Mesenchymal stem cell (in vitro differentiated cells and primary cell): ENCODE measurements at places on chromosomes 2 and 18.
A peak's percentile ranks its signal among the peaks of the same experiment; 100 is the strongest.

DNA sequence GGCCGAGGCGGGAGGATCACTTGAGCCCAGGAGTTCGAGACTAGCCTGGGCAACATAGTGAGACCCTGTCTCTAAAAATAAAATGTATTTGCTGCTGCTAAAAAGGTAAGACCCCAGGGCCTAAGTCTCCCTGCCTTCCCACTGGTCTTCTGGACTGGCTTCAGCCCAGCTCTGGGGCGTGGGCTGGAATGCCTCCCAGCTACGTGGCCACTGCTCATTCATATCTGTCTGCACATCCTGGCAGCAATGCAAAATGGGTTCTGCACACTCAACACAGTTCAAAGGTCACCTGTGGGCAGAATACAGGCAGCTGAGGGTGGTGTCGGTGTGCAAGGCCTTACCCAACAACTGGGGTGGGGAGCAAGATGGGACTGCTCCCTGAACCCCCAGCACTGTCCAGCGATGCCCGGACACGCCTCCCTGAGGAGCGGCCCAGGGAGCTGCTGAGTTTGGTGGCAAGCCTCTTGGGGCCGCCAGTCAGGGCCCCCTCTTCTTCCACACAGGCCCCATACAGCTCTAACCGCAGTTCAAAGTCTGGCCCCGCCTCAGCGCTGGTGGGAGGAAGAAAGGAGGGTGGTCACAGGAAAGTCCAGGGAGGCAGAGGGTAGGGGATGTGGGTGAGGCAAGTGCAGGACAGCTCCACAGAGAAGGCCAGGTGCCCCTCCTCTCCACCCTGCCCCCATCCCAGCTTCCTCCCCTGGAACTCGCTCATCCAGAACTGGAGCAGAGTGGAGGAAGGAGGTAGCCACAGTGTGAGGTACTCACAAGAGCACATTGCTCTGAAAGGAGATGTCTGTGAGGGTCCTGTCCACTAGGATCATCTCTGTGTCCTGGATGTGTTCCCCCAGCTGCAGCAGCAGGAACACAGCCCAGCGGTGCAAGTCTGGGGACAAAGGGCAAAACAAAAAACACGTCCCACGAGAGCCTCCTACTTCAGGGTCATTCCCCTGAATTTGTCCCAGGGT lies 8.2 kb downstream of the WDR54 start:
- peaks cover 70% of the 10 kb centered on the region for H3K36me3 ChIP-seq
- no peak overlapping the region for H3K4me3 ChIP-seq
- DNase-seq, result no peak
- no peaks in the 10 kb centered on the region for H3K27me3 ChIP-seq

GRCh38 chr2:144459937-144460336 lies 60.0 kb downstream of the ZEB2 start:
- H3K27me3 ChIP-seq, result no peaks in the 10 kb centered on the region
- no peaks in the 10 kb centered on the region for H3K36me3 ChIP-seq
- H3K4me1 ChIP-seq, result peaks cover 5% of the 10 kb centered on the region
- H3K4me3 ChIP-seq, result no peak overlapping the region
- H3K27ac ChIP-seq, result no peak overlapping the region

DNA sequence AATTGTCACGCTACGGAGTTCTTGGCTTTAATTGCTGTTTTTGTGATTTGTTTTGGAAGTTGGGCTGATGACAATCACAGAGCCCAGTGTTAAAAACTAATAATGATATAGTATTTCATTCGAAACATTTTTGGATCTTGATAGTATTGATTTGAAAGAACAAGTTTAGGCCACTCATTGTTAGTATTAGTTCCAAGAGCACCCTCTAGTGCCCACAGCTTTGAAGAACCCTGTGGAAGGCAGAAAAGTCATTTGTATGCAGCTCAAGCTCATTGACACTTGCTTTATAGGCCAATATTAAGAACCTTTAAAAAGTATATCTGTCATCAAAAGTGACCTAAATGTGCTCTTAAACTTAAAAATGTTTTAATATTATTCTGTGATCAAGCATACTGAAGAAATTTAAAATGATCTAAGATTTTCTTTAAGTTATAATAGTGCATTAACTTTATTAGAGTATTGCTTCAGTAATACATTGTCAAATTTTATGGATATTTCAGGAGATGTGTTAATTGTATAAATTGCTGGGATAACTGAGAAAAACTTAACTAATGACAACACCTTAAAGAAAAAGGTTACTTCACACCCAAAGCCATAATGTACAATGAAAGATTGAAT lies 191.0 kb downstream of the GRB14 start:
- H3K27me3 ChIP-seq, result no peaks in the 10 kb centered on the region
- H3K4me3 ChIP-seq, result no peak overlapping the region
- DNase-seq, result peak; percentile 48
- H3K36me3 ChIP-seq, result no peaks in the 10 kb centered on the region
- no peaks in the 10 kb centered on the region for H3K4me1 ChIP-seq

- no peaks in the 10 kb centered on the region for H3K27me3 ChIP-seq
- peaks cover 7% of the 10 kb centered on the region for H3K36me3 ChIP-seq
- no peak overlapping the region for H3K4me3 ChIP-seq
- DNase-seq, result peak; percentile 50
- no peak overlapping the region for H3K27ac ChIP-seq
- H3K4me1 ChIP-seq, result no peaks in the 10 kb centered on the region
Measured at GRCh38 chr2:15313657-15314056, 247.5 kb downstream of the NBAS start.

GRCh38 chr2:219058541-219059374 lies 2.0 kb downstream of the IHH start:
- H3K4me3 ChIP-seq, result no peak overlapping the region
- H3K27me3 ChIP-seq, result peaks cover 92% of the 10 kb centered on the region
- H3K27ac ChIP-seq, result no peak overlapping the region
- H3K4me1 ChIP-seq, result peaks cover 38% of the 10 kb centered on the region

DNA sequence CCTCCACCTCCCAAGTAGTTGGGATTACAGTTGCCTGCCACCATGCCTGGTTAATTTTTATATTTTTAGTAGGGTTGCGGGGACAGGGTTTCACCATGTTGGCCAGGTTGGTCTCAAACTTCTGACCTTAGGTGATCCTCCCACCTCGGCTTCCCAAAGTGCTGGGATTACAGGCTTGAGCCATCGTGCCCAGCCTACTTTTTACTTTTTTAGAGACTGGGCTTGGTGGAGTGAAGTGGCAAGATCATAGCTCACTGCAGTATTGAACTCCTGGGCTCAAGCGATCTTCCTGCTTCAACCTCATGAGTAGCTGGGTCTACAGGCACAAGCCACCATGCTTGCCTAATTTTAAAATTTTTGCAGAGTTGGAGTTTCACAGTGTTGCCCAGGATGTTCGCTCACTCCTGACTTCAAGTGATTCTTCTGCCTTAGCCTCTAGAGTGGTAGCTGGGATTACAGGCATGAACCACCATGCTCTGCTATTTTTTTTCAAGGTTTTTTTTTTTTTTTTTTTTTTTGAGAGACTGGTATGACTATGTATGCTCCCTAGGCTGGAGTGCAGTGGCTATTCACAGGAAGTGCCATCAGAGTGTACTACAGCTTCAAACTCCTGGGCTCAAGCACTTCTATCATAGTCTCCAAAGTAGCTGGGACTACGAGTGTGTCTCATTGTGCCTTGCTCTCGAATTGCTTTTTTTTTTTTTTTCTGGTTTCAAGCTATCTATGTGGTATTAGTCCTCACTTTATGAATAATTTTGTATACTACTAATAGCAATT lies 11.9 kb downstream of the MSH2 start:
- H3K36me3 ChIP-seq, result peaks cover 39% of the 10 kb centered on the region
- H3K27ac ChIP-seq, result no peak overlapping the region
- DNase-seq, result no peak
- H3K27me3 ChIP-seq, result no peaks in the 10 kb centered on the region

DNA sequence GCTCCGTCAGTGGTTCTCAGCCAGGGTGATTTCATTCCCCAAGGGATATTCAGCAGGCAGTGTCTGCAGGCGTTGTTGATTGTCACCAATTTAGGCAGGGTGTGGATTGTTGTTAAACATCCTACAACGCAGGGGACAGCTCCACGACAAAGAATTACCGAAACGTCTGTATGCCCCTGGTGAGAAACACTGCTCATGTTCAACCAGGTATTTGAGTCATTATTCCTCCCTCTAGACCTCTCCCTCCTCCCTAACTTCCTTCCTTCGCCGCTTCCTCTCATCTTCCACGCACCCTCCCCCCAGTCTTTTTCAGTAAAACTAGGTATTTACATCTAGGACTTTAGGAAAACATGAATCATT lies 50.8 kb downstream of the NCK2 start:
- DNase-seq, result peak; percentile 42
- H3K4me1 ChIP-seq, result peaks cover 7% of the 10 kb centered on the region
- no peaks in the 10 kb centered on the region for H3K36me3 ChIP-seq
- H3K27me3 ChIP-seq, result no peaks in the 10 kb centered on the region
- peak overlapping the region; percentile 19 for H3K4me3 ChIP-seq
- H3K27ac ChIP-seq, result no peak overlapping the region

DNA sequence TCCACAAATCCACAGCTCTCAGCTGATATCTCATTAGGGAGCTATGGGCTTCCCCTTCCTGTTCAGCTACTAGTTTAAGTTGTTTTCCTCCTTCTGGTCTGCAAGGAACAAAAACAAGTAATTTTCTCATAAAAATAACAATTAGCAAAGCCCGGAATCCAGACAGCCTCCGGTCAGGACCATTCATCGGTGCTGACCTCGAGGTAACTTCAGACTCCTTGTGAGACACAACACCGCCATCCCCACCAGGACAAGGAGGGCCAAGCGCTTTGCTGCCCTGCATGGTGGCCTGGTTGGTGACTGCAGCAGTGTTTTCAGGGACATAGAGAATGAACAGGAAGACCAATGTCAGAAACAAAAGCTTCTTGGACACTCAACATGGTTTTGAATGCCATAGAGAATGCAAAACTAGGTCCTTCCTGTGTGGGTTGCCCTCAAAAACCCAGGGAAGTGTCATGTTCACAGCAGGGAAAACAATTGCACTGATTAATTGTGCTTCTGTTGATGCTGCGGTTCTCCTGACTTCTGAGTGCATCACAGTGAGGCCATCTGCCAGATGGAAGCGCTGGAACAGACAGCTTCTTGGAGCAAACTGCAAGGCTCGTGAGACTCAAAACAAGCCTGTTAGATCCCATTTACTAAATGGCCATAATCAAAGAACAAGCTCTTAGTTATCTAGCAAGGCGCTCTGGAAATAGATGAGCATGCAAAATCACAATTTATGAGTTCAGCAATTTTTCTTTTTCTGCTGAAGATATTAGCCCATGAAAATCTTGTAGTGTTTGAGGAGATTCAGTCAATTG lies 77.1 kb downstream of the HS1BP3 start:
- DNase-seq, result peak; percentile 73
- H3K27ac ChIP-seq, result peak overlapping the region; percentile 39
- peaks cover 35% of the 10 kb centered on the region for H3K4me1 ChIP-seq
- no peak overlapping the region for H3K4me3 ChIP-seq
- H3K27me3 ChIP-seq, result no peaks in the 10 kb centered on the region
- no peaks in the 10 kb centered on the region for H3K36me3 ChIP-seq

DNA sequence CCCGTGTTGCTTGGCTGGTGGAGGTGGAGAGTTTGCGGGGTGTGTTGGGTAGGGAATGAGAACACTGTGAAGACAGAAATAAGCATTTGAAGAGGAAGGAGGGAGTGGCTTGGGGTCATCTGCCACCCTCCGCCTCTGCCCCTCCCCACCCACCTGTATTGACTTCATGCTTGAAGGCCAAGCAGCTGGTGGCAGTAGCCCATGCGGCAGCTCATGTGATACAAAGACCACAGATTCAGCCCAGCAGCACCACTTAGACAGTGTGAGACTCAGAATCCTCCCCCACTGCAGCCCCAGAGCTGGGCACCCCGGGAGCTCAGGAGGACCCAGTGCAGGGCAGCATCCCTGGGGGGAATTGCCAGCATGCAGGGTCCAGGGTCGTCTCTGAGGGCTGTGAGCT lies 15.4 kb downstream of the NPPC start:
- H3K4me1 ChIP-seq, result no peaks in the 10 kb centered on the region
- no peak overlapping the region for H3K27ac ChIP-seq
- no peak overlapping the region for H3K4me3 ChIP-seq
- peaks cover 56% of the 10 kb centered on the region for H3K27me3 ChIP-seq
- DNase-seq, result no peak

- H3K4me3 ChIP-seq, result no peak overlapping the region
- no peak overlapping the region for H3K27ac ChIP-seq
- no peak for DNase-seq
- H3K36me3 ChIP-seq, result no peaks in the 10 kb centered on the region
- H3K27me3 ChIP-seq, result no peaks in the 10 kb centered on the region
Measured at GRCh38 chr2:35495182-35495581, 860.4 kb upstream of the CRIM1 start.

- H3K36me3 ChIP-seq, result no peaks in the 10 kb centered on the region
- peak overlapping the region; percentile 3 for H3K27ac ChIP-seq
- DNase-seq, result peak; percentile 74
- no peaks in the 10 kb centered on the region for H3K27me3 ChIP-seq
Measured at GRCh38 chr2:156430980-156431358, 5.2 kb upstream of the GPD2 start.

DNA sequence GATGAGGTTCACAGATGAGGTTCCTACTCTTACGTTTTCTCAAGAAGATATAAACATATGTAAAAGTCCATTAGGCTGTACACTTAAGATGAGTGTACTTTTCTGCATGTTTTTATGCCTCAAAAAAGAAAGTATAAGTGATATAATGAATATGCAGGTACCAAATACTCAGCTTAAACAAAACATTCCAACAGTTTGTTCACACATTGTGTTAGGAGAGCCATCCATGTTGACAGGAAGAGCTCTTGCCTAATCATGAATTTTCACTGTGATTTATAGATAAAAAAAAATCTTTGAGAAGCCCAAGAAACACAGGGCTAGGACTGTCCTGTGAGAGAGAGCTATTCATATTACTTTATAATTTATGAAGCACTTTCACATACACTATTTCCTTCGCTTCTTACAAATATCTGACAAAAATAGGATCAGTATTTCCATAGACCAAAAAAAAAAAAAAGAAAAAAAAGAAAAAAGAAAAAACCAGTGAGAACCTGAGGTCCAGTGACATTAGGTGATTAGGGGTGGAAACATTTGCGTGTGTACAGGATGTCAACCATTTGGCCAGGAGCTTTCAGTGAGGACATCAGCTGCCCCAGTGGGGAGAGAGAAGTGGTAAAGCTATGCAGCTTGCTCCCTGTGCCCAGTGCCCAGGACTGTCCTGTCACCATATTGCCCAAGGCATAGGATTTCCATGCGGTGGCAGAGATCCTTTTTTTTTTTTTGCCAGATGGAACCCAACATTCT lies 38.7 kb downstream of the BUB1 start:
- DNase-seq, result no peak
- no peaks in the 10 kb centered on the region for H3K4me1 ChIP-seq
- no peak overlapping the region for H3K27ac ChIP-seq
- H3K4me3 ChIP-seq, result no peak overlapping the region
- no peaks in the 10 kb centered on the region for H3K27me3 ChIP-seq

- no peaks in the 10 kb centered on the region for H3K27me3 ChIP-seq
- no peaks in the 10 kb centered on the region for H3K4me1 ChIP-seq
- H3K27ac ChIP-seq, result no peak overlapping the region
- H3K4me3 ChIP-seq, result no peak overlapping the region
Measured at GRCh38 chr2:37037771-37038170, 46.4 kb downstream of the HEATR5B start.

DNA sequence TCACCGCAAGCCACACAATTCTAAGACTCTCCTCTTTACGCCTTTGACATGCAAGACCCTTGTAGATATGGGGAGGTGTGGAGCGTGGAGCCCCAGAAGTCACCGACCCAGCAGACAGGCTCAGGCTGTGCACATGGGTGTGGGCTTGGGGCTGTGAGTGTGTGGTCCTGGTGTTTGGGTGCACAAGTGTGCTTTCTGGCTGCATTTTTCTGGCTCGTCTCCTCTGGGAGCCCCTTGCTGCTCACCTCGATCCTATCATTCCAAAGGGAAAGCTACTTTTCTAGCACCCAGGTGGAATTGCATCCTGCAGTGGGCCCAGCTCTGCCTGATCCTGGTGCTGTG lies 143.0 kb downstream of the ACOXL start:
- no peak overlapping the region for H3K4me3 ChIP-seq
- H3K36me3 ChIP-seq, result no peaks in the 10 kb centered on the region
- H3K27me3 ChIP-seq, result peaks cover 35% of the 10 kb centered on the region
- H3K27ac ChIP-seq, result no peak overlapping the region
- no peak for DNase-seq
